ENCODE measurements at places on chromosomes 7 and 10. TPM values are rescaled to one million over a fixed set of nuclear protein-coding genes. Genes with fewer than 3 reads are reported as not detected.

DNA sequence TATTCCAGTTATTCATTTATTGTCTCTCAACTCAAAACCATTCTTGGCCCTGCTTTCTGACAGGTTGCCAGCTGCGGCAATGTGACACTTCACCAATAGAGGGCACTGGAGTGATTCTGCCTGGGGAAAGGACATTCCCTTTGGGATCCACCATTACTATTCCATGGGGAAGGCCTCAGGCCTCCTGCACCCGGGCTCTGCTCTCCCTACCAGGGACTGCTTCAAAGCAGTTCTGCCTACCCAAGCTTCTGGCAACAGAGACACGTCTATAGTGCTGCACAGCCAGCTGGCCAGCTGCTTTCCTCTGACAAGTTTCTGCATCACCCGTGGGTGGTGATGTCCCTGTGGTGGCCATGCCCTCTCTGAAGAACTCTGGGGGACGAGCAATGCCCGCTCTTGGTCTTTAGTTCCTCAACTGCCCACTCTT, 163.8 kb downstream of the ELMO1 start:
- peak; percentile 57 for DNase-seq

GRCh38 chr10:127882801-127883459, 9.8 kb downstream of the CLRN3 start:
- DNase-seq = no peak

- DNase-seq = no peak
Measured at GRCh38 chr10:133044401-133044811, 43.3 kb upstream of the ADGRA1 start.

DNA sequence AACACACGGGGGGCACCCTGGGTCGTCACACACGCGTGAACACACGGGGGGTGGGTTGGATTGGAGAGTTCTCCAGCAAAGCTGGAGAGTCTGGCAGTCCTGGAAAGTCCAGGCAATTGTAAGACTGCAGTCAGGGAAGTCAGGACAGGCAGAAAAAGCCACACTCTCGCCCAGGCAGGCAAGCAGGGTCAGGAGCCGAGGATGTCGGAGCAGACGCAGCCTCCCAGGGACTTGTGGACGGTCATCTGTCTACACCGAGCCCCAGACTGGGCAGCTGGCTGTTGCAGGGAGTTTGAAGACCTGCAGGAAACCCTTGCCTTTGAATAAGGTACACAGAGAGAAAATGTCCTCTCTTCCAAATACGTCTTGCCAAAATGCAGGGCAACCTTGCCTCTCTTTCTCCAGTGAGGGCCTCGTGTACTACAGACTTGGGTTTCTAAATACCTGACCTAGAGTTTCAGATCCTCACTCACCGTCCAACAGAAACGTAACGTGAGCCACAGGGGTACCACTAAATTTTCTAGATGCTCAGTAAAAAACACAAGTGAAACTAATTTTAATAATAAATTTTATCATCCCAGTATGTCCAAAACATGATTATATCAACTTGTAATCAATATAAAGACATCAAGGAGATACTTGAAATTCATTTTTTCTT, 176.7 kb downstream of the ADARB2 start:
- no peak for DNase-seq

GRCh38 chr7:127409629-127410028, 17.1 kb upstream of the ZNF800 start:
- no peak for DNase-seq

GRCh38 chr7:101553771-101554445, 75.2 kb downstream of the MYL10 start:
- DNase-seq = no peak

GRCh38 chr7:151432658-151433521, 7.1 kb downstream of the CRYGN start:
- DNase-seq = peak; percentile 84

DNA sequence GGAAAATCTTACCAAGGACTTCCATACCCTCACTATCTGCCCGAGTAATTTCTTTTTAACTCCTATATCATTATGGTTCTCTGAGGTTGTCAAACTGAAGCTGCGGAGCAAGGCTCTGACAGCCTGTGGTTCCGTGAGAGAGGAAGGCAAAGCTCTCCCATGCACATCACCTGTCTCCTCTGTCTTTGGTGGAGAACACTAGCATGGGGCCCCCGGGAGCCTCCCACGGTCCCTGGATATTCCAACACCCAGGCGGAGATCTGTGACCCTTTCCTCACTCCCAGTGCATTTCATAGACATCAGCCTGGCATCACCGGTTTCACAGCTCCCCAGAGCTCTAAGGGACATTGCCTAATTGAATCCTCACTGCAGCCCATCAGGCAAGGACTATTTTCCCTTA, 10.4 kb downstream of the RBP4 start:
- DNase-seq = no peak

GRCh38 chr10:44806950-44807349, 104.2 kb upstream of the TMEM72 start:
- DNase-seq = no peak

DNA sequence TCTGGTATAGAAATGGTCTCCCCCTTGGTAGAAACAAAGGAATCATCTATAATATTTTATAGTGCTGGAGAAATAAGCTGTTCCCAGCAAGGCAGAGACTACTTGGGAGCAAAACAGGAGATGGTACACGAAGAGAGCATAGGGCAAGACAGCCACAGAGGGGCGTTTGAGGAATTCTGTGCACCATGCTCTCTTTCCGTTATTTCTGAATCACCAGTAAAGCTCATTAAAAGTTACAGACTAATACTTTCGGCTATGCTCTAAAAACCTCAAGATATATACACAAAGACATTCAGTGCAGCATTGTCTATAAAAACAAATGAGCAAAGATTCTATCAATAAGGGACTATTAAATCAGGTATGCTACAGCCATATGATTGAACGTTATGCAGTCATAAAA, 68.5 kb upstream of the FHIP2A start:
- DNase-seq = no peak

GRCh38 chr7:107972941-107973376, 30.0 kb downstream of the LAMB1 start:
- DNase-seq = no peak

DNA sequence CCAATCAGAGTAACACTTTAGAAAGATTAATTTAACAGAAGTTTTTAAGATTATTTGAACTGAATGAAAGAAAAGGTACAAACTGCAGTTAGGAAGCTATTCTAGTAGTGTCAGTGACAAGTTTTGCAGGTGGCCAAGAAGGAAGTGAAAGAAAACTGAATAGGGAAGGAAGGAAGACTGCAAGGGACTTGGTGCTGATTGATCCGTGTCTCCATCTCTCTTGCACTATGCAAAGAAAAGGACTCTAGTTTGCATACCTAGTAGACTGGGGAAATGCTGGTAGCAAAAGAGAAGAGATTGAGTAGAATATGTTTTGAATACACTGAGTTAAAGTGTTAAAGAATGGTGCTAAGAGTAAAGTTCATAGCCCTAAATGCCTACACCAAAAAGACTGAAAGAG, 33.0 kb downstream of the OR6V1 start:
- DNase-seq = no peak

- no peak for DNase-seq
Measured at GRCh38 chr7:77727936-77728701, 31.9 kb downstream of the RSBN1L start.

DNA sequence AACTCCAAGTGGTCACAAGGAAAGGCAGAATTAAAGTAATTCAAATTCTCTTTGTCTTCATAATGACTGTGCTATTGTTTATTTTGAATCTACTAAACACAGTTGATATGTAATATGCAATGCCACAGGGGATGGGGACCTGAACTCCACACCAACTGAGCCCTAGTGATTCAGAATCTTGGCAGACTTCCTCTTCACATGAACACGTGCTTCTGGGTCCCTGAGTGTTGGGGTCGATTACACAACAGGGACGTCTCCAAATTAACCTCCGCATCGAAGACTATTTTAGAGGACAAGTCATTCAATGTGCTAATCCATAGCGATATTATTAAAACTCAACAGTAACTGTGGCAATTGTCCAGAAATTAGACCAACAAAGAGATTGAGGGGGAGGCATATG, 95.3 kb upstream of the CARD11 start:
- DNase-seq = no peak

DNA sequence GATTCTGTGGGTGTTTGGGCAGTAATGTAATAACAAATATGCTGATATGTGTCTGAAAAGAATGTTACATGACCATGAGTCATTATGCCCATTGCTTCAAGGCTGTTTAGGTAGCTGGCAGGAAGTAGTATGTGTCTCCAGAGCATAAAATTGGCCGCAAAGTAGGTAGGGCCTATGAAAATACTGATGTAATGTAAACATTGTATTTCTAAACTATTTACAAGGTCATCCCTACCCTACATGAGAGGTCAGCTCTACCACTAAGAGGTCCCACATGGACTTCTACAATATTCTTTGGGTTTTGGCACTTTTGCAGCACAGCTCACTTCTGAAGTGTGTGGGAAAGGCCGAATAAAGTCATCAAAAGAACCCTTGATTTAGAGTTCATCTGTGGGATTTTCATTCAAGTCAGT, 301.9 kb downstream of the AHR start:
- DNase-seq = no peak

GRCh38 chr7:2715341-2716231, 27.6 kb downstream of the AMZ1 start:
- peak; percentile 71 for DNase-seq

DNA sequence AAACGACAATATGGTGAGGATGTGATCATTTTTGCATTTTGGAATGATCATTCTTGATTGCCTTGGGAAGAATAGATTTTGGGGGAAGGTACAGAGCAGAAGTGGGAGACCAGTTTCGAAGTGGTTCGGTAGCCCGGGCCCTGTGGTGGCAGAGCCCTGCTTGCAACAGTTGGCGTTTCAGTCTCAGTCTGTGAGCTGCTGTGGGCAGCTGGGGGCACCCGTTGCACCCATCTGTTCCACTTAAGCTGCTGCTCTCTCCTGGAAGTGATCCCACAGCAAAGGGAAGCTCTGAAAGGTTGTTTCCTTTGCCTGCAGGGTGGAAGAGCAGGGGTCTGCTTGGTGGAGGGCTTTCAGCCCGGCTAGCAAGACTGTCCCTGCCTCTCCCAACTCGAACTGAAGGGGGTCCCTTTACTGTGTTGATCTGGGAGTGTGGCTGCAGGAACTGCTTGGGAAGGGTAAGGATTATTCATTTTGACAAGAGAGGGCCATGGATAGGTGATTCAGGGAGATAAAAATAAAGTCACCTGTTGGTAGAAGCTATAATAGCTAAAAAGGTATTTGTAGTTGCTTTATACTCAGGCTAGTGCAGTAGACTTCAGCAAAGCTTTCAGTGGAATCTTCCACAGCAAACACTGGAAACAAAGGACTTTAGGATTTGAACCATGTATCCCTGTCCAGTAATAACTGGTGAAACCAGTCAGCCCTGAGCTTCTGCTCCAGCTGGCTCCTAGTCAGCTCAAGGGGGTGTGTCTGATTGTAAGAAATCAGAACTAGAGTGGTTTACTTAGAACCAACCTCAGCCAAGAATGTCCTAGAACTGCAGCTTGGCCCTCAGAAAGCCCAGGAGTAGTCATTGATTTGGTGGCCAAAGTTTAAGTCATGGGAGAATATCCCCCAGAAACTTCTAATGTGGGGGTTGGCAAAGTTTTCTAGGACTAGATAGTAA, 53.1 kb upstream of the PDCD4 start:
- no peak for DNase-seq

DNA sequence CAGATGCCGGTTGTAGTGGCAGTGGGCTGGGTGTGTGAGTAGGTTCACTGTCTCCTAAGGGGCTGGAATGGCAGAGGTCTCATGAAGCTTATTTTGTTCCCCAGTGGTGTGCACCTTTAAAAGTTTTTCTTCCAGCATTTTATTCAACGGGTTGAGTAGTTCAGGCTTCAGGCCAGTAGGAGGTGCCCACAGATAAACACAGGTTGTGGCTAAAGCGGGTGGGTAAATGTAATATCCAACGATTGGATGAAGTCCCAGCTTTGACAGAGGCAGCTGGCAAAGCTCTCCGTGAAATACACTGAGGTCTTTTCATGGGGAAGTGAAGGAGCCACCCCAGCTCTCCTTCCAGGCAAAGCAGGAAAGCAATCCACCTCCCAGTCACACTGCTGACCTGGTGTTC, 339.8 kb upstream of the LRRTM3 start:
- no peak for DNase-seq

UROS gene
- total RNA-seq = 38.3 TPM

SCART1 gene
- 6.2 TPM for total RNA-seq

PPP1R9A gene
- not detected for total RNA-seq

TMEM176B gene
- total RNA-seq = not detected

MYL10 gene
- not detected for total RNA-seq

CHPF2 gene
- total RNA-seq = 34.2 TPM

C10orf105 gene
- total RNA-seq = 0.76 TPM

PODXL gene
- 1.3 TPM for total RNA-seq

C7orf57 gene
- total RNA-seq = 0.71 TPM

ANKMY2 gene
- 7.8 TPM for total RNA-seq
